ENCODE measurements at places on chromosomes 7 and 10.

- peak overlapping the region; percentile 7 for H3K4me3 ChIP-seq
- peaks cover 4% of the 10 kb centered on the region for H3K4me1 ChIP-seq
- no peaks in the 10 kb centered on the region for H3K27me3 ChIP-seq
- no peak for DNase-seq
- peak overlapping the region; percentile 92 for H3K27ac ChIP-seq
These were observed 20.2 kb upstream of the ASL start for GRCh38 chr7:66055321-66055956.

DNA sequence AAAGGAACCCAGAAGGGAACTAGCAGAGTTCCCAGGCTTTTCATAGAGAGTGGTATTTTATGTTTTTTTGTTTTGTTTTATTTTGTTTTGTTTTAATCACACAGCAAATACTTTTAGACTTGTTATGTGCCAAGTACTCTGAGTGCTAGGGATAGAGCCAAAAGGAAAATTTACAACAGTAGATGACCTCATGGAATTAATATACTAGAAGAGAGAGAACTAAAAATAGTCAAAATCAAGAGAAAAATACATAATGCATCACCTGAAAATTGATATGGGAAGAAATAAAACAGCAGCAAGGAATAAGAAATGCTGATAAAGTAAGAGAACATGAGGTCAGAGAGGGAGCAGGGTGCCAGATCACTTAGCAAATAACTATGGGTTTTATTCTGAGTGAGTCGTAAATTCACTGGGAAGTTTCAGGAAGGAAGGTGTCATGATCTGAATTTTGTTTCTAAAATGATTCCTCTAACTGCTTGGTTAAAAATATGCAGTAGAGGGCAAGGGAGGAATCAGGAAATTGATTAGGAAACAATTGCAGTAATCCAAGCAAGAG, 351.0 kb downstream of the ANKRD7 start:
- H3K27ac ChIP-seq, result no peak overlapping the region
- no peak overlapping the region for H3K4me3 ChIP-seq
- H3K36me3 ChIP-seq, result no peaks in the 10 kb centered on the region
- no peak for DNase-seq
- no peaks in the 10 kb centered on the region for H3K4me1 ChIP-seq

- H3K36me3 ChIP-seq, result no peaks in the 10 kb centered on the region
- no peaks in the 10 kb centered on the region for H3K27me3 ChIP-seq
- H3K27ac ChIP-seq, result no peak overlapping the region
- H3K4me1 ChIP-seq, result no peaks in the 10 kb centered on the region
- no peak for DNase-seq
These were observed 252.4 kb upstream of the SEMA3A start for GRCh38 chr7:84446991-84447480.

- no peaks in the 10 kb centered on the region for H3K27me3 ChIP-seq
- peaks cover 19% of the 10 kb centered on the region for H3K36me3 ChIP-seq
- H3K27ac ChIP-seq, result peak overlapping the region; percentile 23
- peaks cover 15% of the 10 kb centered on the region for H3K4me1 ChIP-seq
These were observed 64.0 kb downstream of the TACR2 start for GRCh38 chr10:69352569-69353264.

- DNase-seq, result no peak
- peaks cover 40% of the 10 kb centered on the region for H3K27me3 ChIP-seq
- no peak overlapping the region for H3K4me3 ChIP-seq
- no peak overlapping the region for H3K27ac ChIP-seq
- H3K4me1 ChIP-seq, result no peaks in the 10 kb centered on the region
- H3K36me3 ChIP-seq, result no peaks in the 10 kb centered on the region
These were observed 139.9 kb downstream of the CCDC71L start for GRCh38 chr7:106520962-106521514.

GRCh38 chr10:92200564-92200963, 90.3 kb downstream of the CPEB3 start:
- H3K36me3 ChIP-seq, result no peaks in the 10 kb centered on the region
- no peaks in the 10 kb centered on the region for H3K27me3 ChIP-seq
- no peak overlapping the region for H3K4me3 ChIP-seq
- H3K27ac ChIP-seq, result no peak overlapping the region

DNA sequence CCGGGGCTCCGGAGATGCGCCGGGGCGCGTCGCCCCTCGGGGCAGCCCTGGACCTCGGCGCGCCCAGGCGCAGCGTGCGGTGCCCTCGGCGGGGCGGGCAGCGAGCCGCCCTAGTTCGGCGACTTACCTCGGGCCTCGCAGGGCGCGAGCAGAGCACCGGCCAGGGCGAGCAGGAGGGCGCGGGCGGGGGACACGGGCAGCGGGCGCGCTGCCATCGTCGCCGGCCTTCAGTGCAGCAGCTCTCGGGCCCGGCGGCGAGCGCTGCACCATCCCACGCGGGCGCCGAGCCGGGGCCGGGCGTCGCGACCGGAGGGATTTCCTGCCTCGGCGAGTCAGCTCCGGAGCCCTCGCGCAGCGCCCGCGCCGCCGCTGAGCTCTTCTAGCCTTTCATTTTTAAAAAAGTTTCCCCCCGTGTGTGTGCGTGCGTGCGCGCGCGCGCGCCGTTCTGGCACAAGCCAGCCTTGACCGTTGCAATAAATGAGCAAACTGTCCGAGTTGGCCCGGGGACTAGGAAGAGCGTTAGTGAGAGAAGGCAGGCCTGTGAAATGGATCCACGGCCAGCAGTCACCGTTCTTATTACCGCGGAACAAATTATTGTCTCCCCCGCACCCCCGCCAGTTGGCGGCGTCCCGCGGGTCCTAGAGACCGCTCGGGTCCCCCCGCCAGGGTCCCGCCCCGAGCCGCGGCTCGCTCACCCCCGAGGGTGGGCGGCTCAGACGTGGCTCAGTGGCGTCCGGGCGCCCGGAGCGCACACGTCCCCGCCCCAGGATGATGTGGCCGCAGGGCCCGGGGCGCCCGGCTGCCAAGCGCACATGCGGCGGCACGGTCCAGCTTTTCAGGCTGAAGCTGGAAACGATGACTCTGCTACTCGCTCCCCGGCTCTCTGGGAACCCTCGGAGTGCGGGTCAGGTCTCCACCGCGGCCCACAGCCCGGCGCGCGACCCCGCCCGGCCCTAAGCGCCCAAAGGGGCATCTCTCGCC, at the start of gene ADAM12:
Gene ADAM12 (minus strand): TSS at position 547 of the 981 bp plus-strand sequence. CDS start 332 bp downstream, at position 215.
- no peak within 1 kb of the TSS for H3K27ac ChIP-seq
- DNase-seq, result peak; percentile 14
- peak within 1 kb of the TSS; percentile 67 for H3K4me3 ChIP-seq
- H3K4me1 ChIP-seq, result no peaks in the 10 kb centered on the region

GRCh38 chr10:4888236-4888635, 62.2 kb downstream of the AKR1E2 start:
- H3K27me3 ChIP-seq, result peaks cover 22% of the 10 kb centered on the region
- H3K4me1 ChIP-seq, result no peaks in the 10 kb centered on the region
- H3K27ac ChIP-seq, result no peak overlapping the region
- no peak overlapping the region for H3K4me3 ChIP-seq

GRCh38 chr10:100506596-100507356, 12.9 kb downstream of the SEC31B start:
- peak overlapping the region; percentile 5 for H3K4me3 ChIP-seq
- H3K4me1 ChIP-seq, result peaks cover 49% of the 10 kb centered on the region

DNA sequence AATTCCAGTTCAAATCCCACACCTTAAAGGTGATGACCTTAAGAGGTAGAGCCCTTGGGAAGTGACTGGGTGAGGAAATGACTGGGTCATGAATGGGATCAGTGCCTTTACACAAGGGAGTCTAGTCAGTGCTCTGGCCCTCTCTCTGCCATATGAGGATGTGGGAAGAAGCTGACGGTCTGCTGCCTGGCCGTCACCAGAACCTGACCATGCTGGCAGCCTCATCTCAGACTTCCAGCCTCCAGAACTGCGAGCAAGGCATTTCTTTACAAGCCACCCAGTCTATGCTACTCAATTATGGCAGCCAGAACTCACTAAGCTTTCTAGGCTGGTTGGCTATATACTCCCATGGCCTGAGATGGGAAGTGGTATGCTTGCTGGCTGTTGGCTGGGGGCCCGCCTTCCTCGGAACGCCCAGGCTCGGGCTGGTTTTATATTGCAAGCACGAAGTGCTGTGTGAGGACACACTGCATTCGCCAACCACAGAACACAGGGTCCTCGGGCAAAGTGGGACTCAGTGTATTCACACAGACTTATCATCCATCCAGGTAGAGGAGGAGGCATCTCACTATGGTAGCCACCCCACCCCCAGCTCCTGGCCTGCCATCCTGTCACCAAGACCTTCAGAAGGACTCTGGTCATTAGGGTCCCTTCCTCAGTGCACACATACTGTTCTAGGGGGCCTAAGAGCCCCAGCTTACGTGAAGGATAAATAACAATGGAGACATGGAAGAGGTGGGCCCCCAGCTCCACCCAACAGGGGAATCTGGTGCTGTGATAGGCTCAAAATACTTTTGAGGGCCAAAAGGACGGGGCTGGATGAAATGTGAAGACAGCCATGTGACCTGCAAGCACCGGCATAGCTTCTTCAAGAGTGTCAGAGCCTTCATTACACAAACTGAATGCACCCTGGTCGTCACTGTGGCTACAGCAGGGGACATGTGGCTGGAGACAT, 49.0 kb downstream of the ZRANB1 start:
- no peak overlapping the region for H3K27ac ChIP-seq
- DNase-seq, result no peak
- H3K36me3 ChIP-seq, result peaks cover 30% of the 10 kb centered on the region
- H3K27me3 ChIP-seq, result no peaks in the 10 kb centered on the region

DNA sequence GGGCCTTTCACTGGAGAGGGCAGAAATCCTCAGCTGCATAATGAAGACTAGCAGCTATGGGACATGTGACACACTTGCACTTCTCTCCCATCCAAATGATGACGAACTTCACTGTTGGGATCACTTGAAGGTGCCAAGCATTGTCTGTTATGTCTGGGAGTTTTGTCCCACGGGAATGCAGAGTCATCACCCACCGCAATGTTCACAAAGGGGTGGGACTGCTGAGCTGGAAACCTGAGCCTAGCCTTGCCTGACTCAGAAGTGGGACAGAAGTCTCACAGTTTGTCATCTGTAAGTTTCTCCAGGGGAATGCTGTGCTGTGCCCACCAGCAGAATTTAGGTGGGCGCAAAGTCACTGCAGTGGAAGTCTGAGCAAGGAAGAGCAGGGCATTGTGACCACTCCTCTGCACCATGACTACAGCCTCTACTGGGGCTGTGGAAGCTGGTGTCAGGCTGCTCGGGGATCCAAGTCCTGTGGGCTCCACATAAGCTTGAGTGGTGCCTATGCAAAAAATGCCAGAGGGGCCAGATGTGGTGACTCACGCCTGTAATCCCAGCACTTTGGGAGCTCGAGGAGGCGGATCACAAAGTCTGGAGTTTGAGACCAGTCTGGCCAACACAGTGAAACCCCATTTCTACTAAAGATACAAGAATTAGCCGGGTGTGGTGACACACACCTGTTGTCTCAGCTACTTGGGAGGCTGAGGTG, 472.0 kb upstream of the CNTNAP2 start:
- H3K4me1 ChIP-seq, result no peaks in the 10 kb centered on the region
- H3K36me3 ChIP-seq, result no peaks in the 10 kb centered on the region
- H3K27me3 ChIP-seq, result no peaks in the 10 kb centered on the region
- H3K4me3 ChIP-seq, result no peak overlapping the region

- peaks cover 8% of the 10 kb centered on the region for H3K4me1 ChIP-seq
- no peaks in the 10 kb centered on the region for H3K27me3 ChIP-seq
- H3K36me3 ChIP-seq, result no peaks in the 10 kb centered on the region
These were observed 167.6 kb downstream of the AMPH start for GRCh38 chr7:38463277-38464225.

GRCh38 chr10:58026036-58026435, 241.7 kb downstream of the IPMK start:
- no peak overlapping the region for H3K4me3 ChIP-seq
- H3K36me3 ChIP-seq, result no peaks in the 10 kb centered on the region
- H3K27ac ChIP-seq, result no peak overlapping the region
- no peak for DNase-seq

DNA sequence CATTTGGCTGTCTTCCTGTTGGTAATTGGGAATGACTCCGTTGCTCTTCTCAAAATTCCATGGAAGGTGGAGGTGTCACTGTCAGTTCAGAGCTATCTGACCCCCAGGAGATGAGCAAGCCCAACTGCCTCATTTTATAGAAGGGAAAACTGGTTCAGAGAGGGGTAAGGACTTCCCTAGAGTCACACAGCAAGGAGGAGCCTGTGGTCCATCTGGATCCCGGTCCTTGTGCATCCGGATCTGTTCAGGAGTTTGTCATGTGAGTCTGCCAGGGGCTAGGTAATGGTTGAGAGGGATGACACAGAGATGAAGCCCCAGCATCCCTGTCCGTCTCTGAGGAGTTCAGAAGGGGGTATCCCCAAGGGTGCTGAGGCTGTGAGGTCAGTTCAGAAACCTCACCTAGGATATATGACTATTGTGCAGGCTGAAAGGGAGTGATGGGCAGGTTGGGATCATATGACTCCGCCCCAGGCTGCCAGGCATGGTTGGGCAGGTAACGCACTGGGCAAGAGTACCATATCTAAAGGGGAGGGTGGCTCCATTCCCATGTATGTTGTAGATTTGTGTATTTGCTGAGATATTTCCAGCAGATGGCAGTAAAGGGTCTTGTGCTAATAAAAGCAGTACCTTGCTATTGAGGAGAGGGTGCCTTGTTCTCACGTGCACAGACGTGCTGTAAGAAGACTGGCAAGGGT, 16.0 kb upstream of the SLC29A3 start:
- peaks cover 61% of the 10 kb centered on the region for H3K27me3 ChIP-seq
- no peak overlapping the region for H3K4me3 ChIP-seq
- H3K36me3 ChIP-seq, result peaks cover 3% of the 10 kb centered on the region
- DNase-seq, result no peak
- no peak overlapping the region for H3K27ac ChIP-seq

DNA sequence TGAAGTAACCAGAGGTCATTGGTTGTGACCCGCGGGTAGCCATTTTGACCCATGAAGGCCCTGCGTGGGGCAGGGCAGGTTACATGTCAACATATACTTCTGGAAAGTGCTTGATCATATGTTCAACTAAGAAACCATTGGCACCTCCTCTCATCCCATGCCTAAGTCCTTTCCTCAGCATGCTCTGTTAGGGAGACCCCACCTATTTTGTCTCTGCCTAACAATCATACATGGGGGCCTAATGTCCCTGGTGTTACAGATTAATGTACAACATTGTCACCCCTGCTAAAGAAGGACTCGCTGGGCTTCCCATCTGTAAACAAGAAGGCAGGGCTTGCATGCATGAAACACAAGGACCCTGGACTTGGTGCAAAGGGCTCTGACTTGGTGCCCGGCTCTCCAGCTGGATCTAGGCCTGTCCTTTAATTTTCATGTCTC, 133.7 kb upstream of the TNS3 start:
- peaks cover 4% of the 10 kb centered on the region for H3K36me3 ChIP-seq

DNA sequence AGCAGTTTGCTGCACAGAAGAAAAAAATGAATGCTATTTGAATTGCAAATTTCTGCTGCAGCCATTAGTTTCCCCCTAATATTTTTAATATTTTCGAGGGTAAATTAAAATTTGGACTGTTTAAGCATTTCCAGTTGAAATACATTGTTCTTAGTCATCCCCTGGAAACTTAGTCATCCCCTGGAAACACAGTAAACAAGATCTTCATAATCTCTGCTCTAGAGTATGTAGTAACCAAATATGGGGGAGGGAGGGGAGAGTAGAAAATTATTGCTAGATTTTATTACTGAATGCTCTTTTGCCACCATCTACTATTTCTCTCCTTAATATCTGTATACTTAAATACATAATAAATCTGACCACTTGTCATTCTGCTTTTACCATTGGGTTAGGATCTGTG, 1053.3 kb downstream of the SORCS1 start:
- H3K36me3 ChIP-seq, result no peaks in the 10 kb centered on the region
- no peak overlapping the region for H3K27ac ChIP-seq
- no peaks in the 10 kb centered on the region for H3K27me3 ChIP-seq
- no peak for DNase-seq
- H3K4me1 ChIP-seq, result no peaks in the 10 kb centered on the region

- H3K27me3 ChIP-seq, result no peaks in the 10 kb centered on the region
- no peak overlapping the region for H3K27ac ChIP-seq
- DNase-seq, result no peak
These were observed 29.9 kb downstream of the DCLRE1C start for GRCh38 chr10:14924013-14924412.

GRCh38 chr7:138710536-138711385, 9.6 kb upstream of the SVOPL start:
- no peak for DNase-seq
- peaks cover 44% of the 10 kb centered on the region for H3K27me3 ChIP-seq
- no peaks in the 10 kb centered on the region for H3K4me1 ChIP-seq
